ENCODE measurements at places on chromosomes 16 and 17.

DNA sequence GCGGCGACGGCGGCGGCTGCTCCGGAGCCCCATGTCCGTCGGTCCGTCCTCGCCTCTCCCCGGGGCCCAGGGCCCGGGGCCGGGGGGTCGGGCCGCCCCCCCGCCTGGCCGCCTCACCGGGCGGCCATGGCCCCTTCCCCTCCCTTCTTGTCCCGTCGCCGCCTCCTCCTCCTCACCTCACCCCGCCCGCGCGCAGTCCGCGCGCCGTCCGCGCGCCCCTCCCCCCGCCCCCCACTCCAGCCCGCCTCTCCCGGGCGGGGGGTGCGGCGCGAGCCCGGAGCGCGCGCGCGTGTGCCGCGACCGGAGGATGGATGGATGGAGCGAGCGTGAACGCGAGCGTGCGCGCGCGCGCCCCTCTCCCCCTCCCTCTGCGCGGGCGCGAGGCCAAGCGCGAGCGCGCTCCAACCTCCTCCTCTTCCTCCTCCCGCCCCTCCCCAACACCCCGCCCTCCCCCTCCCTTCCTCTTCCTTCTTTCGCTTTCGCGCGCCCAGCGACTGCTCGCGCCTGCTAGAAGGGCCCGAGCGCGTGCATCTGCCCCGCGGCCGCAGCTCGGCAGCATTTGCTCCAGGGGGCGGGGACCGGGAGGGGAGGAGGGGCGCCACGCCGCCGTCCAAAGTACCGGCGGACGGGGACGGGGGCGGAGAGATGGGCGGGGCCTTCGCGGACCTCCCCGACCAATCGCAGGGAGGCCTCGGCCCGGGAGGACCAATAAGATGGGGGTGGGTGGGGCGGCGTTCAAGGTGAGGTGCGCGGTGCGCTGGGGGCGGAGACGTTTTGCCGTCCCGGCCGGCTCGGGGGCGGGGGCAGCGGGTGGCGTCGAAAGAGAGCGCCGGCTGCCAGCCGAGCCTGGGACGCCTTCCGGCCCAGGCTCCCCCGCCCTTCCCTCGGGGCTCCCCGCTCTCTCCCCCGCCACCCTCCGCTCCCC is at the start of gene ATXN7L3:
TSS of gene ATXN7L3 (minus strand) at position 332 of the 925 bp plus-strand sequence. CDS start 1,814 bp downstream, outside the sequence.
- peak; percentile 96 for DNase-seq

GRCh38 chr16:5502467-5502869 is 404.9 kb upstream of the EEF2KMT start:
- DNase-seq: peak; percentile 54

GRCh38 chr16:26830428-26831127 is 236.1 kb upstream of the C16orf82 start:
- DNase-seq: no peak

- no peak for DNase-seq
These were observed 95.7 kb upstream of the DNAH17 start for GRCh38 chr17:78672871-78673371.

DNA sequence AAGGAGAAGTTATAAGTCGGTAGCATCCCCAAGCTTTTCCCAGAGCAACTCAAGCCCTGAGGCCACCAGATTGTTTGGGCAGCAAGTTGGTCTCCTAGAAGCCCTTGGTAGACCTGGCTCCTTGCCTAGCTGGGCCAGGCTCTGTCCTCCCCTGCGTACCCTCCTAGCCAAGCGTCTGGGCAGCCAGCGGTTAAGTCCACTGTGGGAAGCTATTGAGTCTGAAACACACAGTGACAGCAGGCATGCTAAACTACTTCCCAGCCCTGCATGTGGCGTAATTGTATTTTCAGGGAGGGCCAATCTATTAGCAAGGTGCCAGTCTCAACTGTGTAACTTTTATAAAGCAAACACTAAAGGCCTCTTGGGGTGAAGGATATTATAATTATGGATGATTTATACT is 419.1 kb upstream of the RBFOX1 start:
- DNase-seq: no peak

GRCh38 chr17:48579471-48579759 is 1.3 kb upstream of the HOXB4 start:
- no peak for DNase-seq

DNA sequence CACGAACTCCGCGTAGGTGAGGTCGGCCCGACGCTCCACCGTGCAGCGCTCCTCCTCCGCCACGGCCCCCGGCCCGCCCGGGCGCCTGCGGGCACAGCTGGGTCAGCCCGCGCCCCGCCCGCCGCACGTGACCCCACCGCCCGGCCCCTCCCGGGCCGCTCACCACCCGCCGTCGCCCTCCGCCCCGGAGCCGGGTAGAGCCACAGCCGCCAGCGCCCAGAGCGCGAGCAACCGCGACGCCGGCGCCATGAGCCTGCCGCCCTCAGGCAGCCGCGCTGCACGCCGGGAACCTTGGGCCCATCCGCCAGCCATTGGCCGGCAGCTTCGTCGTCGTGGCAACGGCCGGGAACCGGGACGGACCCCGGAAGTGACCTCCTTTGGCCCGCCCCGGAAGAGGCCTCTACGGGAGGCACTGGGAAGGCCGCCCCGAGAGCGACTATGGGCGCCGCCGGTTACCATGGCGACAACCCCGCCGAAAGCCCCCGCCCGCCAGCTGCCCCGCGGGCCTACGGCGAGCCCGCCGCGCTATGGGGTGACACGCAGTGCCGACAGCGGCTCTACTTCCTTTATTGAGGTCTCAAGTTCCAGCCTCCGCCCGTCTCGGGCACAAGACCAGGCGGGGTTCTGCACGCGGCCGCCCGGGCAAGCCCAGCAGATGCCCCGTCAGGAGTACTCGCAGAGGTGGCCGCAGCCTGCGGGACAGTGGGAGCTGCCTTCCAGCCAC is at the start of gene JMJD8:
TSS of gene JMJD8 (minus strand) at position 264 of the 724 bp plus-strand sequence. CDS start at position 249, 15 bp downstream.
- peak; percentile 97 for DNase-seq

- DNase-seq: no peak
These were observed 839.1 kb upstream of the RBFOX1 start for GRCh38 chr16:6493555-6493954.

- no peak for DNase-seq
These were observed 121.7 kb downstream of the MYO1D start for GRCh38 chr17:32755045-32755805.

- DNase-seq: no peak
These were observed 17.9 kb downstream of the MINK1 start for GRCh38 chr17:4851084-4851483.

DNA sequence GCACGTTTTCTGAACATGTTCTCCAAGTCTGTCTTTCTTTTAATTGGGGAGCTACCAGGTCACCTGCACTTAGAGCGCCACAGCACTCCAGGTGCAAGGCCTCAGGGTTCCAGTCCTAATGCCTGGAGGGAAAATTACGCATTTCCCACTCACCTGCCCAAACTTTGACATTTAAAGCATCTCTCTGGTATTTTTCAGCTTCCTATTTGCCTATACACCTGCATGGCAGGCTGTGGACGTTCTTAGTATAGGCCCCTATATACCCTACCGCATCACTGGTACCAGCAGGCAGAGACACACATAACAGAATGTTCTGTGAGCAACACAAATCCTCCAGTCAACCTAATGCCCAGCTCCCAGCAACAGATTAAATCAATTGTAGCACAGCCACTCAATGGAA is 213.3 kb downstream of the MRTFB start:
- DNase-seq: no peak

DNA sequence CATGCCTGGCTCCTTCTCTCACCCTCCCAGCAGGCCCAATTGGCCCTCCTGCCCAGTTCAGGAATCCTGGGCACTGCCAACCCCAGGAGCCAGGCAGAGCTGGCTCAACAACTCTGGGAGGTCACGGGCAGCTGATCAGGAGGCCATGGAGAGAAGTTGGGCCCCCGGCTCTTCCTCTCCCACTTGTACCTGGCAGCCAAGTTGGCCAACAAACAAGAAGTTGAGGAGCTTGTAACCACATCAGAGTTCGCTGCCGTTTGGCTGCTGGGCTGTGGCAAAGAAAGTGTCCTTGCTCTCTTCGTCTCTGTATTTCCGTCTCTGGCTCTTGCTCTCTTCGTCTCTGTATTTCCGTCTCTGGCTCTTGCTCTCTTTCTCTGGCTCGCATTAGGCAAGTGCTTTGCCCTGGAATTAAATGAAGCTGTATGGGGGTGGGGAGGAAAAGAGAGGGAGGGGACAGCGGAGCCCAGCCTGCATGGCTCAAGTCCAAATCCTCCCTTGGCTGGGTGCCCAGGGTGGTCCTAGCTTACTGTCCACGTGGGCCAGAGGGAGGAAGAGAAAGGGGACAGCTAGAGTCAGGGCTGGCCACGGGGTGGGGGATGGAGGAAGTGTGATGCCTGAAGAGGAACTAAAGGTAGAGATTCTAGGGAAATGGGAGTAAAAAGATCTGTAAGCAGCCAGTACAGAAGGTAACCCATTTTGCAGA is 7.8 kb upstream of the TMEM132E start:
- no peak for DNase-seq

DNA sequence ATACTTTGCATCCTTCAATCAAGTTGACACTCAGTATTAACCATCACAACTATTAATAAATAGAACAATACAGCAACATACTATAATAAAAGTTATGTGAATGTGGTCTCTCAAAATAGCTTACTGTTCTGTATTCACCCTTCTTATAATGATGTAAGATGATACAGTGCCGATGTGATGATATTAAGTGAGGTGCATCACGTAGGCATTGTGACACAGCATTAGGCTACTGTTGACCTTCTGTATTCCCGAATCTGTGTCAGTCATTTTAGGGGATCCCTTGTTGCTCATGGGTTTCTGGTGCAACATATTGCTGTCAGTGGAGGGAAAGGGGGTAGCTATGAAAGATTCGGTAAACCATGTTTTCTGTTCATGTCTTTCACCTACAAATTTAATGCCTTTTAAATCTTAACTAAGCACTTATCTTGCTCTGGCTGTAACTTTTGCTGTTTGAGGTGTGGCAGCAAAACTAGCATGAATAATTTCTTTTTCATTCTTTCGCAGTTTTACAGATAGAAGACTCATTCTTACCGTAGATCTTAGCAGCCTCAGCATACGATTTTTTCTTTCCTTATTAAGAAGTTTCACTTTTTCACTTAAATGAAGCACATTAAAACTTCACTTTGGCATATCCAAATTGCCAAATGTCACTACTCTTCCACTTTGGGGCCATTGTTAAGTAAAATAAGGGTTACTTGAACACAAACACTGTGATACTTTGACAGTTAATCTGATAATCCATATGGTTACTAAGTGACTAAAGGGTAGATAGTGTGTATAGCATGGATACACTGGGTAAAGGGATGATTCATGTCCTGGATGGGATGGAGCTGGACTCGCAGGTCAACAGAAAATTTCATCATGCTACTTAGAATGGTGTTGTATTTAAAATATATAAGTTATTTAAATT is 29.6 kb downstream of the NFAT5 start:
- no peak for DNase-seq

DNA sequence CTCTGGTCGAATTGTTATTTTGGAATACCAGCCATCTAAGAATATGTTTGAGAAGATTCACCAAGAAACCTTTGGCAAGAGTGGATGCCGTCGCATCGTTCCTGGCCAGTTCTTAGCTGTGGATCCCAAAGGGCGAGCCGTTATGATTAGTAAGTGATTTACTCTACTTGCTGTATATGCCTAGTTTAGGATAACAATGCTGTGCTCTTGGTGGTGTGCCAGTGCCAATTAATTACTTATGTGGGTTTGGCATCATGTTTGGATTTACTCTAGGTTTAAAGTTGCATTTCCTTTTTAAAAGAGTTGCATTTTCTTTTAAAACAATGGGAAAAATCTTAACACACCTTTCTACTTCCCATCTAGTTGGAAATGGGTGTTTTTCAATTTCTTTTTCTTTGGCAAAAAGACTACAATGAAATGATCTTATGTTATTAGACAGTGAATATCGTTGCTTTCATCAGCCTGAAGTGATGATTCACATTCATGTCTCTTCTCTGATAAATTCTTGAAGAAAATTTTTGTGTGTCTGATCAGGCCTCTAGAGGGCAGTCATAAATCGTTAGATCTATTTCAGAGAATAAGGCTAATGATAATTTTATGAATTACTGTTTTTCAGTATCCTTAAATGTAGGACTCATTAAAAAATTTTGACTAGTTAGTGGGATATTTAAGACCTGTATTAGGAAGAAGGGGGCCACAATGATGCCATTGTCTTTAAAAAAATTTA is 5.6 kb downstream of the SF3B3 start:
- DNase-seq: no peak

GRCh38 chr17:2025220-2025621 is at the start of gene RTN4RL1:
TSS of gene RTN4RL1 (minus strand) at chr17:2025334. CDS start at chr17:2024865, 469 bp downstream.
- DNase-seq: peak; percentile 81

GRCh38 chr16:89957216-89957785 is 8.7 kb downstream of the DEF8 start:
- no peak for DNase-seq

GRCh38 chr17:80921741-80922579 is 69.7 kb upstream of the CHMP6 start:
- DNase-seq: peak; percentile 11

GRCh38 chr16:84194470-84195200 is 3.7 kb downstream of the ADAD2 start:
- no peak for DNase-seq

DNA sequence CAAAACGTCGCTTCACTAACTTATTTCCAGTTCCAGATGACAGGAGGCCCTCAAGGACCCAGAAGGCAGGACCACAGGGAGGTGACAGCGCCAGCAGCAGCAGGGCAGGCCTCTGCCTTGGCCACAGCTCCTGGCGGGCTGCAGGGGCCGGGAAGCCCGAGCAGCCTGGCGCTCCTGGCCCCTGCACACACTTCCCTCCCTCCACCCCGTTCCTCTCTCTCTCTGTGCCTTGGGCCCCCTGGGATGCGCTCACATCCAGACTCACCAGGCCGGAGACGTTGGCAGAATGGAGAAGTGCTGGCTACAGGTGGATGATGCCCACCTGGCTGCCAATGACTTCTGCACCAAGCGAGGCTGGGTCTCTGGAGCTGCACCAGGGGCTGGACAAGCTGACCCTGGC is 12.7 kb downstream of the ZNF594 start:
- no peak for DNase-seq

DNA sequence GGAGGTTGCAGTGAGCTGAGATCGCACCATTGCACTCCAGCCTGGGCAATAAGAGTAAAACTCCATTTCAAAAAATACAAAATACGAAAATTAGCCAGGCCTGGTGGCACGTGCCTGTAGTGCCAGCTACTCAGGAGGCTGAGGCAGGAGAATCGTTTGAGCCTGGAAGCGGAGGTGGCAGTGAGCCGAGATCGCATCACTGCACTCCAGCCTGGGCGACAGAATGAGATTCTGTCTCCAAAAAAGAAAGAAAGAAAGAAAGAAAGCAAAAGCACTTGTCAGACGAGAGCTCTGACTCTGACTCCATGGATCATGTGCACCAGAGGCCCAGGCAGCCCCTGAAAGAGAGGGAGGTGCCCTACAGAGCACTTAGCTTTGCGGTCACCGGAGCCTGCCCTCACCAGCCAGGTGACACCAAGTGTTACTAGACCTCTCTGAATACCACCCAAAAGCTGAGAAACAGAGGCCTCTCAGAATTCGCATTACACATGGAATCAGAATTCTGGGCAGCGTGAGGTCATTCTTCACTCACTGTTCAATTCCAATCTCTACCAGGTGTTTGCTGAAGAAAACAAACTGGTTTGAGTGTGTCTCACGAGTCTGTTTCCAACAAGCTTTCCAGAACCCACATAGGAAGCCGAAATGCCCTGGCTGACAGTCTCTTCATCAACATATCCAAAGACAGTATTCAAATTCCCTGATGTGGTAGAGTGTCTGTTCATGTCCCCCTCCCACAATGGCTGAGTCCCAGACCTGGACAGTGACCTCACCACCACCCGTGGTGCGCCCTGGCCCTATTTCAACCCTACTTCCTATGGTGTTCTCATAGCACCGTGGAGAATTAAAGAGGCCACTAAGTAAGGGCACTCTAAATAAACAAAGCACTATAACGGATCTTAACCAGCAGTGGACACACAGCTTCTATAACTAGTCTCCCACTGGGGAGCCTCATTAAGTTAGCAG is 1.5 kb downstream of the FLCN start:
- DNase-seq: peak; percentile 64

Data from dorsolateral prefrontal cortex (tissue), 122 donors.